ENCODE measurements at places on chromosomes 7 and 10.

GRCh38 chr7:121360564-121360963, 31.8 kb downstream of the WNT16 start:
- no peak for DNase-seq

DNA sequence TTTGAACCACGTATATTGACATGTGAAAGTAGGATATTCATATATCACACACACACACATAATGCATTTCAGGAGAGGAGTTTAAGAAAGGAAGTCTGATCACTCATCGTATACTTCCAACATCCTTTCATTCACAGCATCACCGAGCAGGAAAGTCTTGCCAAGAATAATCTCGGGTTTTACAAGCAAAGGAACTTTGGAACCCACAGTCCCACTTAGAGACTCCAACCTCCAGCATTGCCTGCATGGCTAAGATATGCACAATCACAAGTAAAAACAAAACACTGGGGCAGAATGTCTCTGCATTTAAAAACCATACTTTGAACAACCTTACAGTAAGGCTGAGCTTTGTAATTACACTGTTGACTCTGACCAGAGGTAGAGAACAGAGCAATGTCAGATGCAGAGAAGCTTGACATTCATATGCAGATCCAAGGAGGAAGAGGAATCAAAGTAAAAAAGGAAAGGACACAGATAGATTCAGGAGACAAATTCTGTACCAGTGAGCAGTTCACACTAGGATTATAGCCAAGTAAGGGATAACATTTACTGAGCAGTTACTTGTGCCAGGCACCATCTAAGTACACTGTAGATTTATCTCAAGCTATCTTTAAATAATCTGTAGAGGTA, 14.8 kb downstream of the THSD7A start:
- no peak for DNase-seq

GRCh38 chr7:87592300-87592699, 8.4 kb downstream of the ABCB1 start:
- no peak for DNase-seq

DNA sequence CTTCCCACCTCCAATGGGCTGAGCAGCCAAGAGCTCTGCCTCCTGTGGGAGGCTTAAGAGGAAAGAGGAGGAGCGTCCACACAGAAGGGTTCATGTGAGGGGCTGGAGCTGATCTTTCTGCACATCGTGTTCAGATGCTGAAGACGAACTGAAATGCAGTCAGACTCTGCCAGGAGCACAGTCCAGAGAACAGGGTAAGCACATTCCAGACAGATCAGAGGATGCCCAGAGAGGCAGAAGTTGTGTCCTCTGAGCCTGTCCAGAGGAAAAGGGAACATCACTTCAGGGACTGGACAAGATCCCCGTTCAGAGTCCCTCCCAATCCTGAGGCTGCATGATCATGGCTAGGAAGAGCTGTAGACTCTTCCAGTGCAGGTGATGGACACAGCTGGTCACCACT, 72.9 kb downstream of the ITIH5 start:
- no peak for DNase-seq

GRCh38 chr10:94138391-94138790, 144.7 kb downstream of the PLCE1 start:
- DNase-seq: no peak

GRCh38 chr7:519484-520390, at the start of gene PDGFA:
Gene PDGFA (minus strand): TSS chr7:519846. CDS start chr7:519001, 845 bp downstream.
- DNase-seq: peak; percentile 15

DNA sequence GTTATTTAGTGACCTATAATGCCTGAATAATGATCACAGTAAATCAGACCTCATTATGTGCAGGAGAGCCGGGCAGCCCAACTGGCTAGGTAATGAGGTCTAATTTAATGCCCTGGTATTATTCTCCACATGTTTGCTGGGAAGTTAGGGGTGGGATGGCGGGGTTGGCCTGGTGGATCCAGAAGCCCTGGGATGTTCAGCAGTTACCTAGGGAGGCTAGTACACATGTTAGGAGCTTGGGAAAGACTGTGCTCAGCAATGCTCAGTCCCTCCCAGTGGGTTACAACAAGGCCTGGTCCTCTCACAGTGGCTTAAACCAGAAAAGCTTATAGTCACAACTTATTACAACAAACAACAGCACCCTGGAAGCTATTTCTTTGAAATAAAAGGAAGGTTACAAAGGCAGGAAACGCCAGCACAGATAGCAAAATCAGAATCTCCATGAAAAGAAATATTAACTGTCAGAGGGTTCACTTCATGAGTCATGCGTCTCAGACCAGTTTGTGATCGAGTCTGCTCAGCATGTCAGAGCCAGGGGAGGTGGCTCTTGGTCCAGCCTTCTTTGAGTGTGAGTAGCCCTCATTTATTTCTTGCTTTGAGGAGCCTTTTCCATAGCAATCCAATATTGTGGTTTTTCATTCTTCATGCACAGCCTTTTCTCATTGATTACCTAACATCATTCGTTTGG, 418.6 kb upstream of the NPVF start:
- DNase-seq: no peak

GRCh38 chr10:22554461-22555182, 159.8 kb downstream of the PIP4K2A start:
- DNase-seq: peak; percentile 57

GRCh38 chr7:50436133-50436806, 13.9 kb downstream of the FIGNL1 start:
- no peak for DNase-seq

GRCh38 chr7:47392241-47392759, 189.6 kb downstream of the TNS3 start:
- no peak for DNase-seq

GRCh38 chr7:80881351-80881900, 37.4 kb downstream of the SEMA3C start:
- no peak for DNase-seq

- DNase-seq: no peak
These were observed 3.7 kb downstream of the PLPP4 start for GRCh38 chr10:120460776-120461175.

DNA sequence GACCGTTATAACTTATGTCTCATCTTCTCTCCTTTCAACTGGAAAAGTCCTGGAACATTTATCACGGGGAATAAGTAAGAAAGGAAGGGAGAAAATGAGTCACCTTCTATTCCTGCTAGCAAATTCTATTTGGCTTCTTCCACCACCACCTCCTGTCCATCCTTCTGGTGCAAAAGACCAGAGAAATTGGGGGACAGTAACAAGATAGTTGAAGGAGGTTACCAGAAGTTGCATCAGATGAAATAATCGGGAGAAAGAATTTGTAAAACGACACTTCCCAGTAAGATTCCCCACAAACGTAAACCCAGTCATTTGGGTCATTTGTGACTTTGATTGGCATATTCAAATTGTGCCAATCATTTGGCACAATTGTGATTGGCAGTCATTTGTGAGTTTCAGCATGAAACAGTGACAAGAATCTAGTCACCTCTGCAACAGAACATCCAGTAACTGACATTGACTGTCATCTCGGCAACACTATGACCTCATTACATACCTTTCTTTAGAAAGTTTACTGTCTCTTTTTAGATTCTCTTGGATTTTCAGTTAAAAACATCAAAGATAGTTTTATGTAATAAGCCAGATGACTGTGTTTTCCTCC, 51.3 kb upstream of the PIK3CG start:
- no peak for DNase-seq

- DNase-seq: no peak
These were observed 94.3 kb downstream of the PRLHR start for GRCh38 chr10:118501171-118501570.

GRCh38 chr7:28957064-28957750, 923 bp downstream of the TRIL start:
- DNase-seq: peak; percentile 25

GRCh38 chr10:1920941-1921340, 183.6 kb upstream of the ADARB2 start:
- no peak for DNase-seq

DNA sequence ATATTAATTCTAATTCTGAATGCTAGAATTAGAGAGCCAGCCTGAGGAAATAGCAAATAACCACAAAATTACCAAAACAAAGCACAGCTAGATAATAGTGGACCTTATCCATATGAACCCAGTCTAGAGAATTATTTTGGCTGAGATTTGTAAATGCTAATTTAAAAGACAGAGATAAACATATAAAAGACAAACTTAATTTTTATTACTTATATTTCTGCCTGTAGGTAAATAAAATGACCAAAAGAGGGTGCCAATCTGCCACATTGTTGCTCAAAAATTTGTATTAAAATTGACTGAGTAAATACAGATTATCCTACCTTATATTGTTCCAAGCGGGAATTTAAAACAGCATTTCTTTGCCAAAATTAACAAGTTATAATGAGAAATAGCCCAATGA, 20.2 kb downstream of the RTKN2 start:
- no peak for DNase-seq

DNA sequence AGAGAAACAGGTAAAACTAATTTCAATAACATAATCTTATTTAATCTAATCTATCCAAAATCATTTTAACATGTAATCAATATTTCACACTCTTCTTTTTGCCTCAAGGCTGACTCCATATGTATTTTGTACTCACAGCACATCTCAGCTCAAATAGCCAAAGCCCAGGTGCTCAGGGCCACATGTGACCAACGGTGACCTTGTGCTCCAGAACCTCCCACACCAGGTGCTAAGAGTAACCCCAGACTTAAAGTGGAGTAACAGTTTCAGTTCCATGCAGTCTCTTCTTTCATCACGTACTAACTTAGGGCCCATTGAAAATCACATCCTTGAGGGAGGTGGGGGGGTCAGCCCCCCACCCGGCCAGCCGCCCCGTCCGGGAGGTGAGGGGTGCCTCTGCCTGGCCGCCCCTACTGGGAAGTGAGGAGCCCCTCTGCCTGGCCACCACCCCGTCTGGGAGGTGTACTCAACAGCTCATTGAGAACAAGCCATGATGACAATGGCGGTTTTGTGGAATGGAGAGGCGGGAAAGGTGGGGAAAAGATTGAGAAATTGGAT, 47.3 kb downstream of the NCAPG2 start:
- DNase-seq: no peak

DNA sequence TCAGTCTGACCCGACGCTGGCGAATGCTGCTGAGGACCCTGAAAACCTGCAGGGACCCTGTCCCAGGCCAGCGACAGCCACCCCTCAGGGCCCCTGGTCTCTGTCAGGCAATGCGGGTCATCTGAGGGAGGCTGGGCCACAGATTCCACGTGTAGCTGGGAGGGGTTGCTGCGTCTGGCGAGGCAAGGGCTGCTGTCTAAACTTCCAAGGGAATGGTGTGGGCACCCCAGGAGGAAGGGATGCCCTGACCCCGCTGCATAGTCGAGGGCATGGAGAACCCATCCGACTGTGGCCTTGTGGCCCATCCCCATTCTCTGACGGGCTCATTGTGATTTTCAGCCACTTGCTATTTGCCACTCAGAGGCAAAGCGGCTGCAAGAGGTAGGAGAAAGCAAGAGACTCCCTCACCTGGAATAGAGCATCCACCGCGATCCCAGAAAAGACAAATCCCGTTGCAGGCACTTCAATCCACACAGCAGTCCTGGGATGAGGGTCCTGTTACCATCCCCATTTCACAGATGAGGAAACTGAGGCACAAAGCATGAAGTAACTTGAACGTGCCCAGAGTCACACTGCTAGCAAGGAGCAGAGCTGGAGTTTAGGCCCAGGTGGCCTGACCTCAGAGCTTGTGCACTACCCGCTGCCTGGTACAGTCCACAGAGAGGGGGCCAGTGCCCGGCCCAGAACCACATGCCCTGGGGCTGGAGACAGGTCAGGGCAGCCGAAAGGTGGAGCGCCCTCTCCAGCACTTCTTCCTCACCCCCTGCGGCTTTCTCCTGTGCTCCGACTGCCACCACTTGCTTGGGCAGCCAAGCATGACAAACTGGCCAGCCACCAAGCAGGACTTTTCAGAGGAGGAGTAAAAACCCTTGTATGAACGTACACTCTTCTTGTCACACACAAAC, 163.8 kb upstream of the KLF14 start:
- DNase-seq: peak; percentile 60

GRCh38 chr10:26509307-26509706, 71.2 kb downstream of the APBB1IP start:
- no peak for DNase-seq

DNA sequence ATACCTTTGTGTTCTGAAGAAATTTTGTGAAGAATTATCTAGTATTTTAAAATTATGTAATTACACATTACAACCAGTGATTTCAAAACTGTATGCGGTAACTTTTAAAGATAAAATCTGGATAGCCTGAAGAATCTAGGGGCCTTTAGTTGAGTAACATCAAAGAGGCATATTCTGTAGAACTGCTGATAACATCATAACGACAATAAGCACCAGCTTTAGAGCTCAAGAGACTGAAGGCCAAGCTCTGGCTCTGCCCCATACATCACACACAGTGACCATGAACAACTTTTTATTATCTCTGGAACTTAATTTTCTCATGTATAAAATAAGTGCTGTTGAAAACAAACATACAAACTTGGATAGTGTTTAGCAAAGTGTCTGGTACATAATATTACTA, 121.1 kb upstream of the RHOBTB1 start:
- no peak for DNase-seq

DNA sequence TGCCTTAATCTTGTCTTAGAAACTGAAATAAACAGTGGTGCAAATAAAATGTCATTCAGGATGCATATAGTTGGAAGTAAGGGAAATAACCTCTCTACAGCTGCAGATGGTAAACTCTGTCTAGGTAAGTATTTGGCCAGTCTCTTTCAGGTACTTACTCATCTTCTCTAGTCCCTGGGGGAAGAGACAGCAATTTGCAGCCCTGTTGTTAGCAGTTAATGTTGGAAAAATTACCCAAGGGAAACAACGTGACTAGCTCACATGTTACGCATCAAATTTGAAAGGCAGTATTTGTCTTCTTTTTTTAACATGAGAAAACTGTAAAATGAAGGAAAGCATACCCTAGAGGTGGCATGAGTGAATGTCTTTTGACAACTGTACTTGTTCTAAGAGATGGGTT, 3.2 kb upstream of the HUS1 start:
- DNase-seq: no peak

GRCh38 chr7:16989811-16990413, 108.1 kb upstream of the AGR3 start:
- peak; percentile 60 for DNase-seq

GRCh38 chr10:75776738-75777504, 345.5 kb downstream of the LRMDA start:
- peak; percentile 17 for DNase-seq

GRCh38 chr7:105336009-105336408, 52.7 kb downstream of the SRPK2 start:
- DNase-seq: no peak

DNA sequence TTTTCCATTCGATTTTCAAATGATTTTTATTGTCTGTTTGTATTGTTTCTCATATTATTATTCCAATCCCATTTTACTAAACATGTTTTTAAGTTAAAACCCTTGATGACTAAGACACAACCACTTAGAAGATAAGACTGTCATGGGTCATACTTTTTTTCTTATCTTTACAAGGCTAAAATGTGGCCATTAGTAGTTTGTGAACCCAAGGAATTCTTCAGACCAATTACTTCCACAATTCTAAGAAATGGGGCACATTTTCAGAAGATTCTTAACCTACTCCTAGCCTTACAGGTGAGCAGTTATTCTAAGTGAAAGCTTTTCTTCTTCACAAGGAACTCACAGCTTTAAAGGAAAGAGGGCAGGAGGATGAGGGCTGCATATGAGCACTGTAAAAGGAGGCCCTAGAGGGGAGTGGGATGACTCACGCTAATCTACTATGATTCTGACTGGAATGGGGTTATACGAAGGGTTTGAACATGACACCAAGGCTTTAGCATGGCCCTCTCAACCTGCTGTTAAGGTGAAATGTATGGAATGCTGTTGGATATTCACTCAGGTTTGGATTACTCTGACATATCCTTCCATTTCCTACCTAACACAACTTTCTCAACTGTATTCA, 81.0 kb downstream of the SORCS1 start:
- no peak for DNase-seq

GRCh38 chr10:11875494-11876281, 52.5 kb downstream of the PROSER2 start:
- no peak for DNase-seq
